Activated gamma-delta T cell treated with Interleukin-2 at 50 U/mL for 16 hours (primary cell): ENCODE measurements at places on chromosomes 11 and 22.

DNA sequence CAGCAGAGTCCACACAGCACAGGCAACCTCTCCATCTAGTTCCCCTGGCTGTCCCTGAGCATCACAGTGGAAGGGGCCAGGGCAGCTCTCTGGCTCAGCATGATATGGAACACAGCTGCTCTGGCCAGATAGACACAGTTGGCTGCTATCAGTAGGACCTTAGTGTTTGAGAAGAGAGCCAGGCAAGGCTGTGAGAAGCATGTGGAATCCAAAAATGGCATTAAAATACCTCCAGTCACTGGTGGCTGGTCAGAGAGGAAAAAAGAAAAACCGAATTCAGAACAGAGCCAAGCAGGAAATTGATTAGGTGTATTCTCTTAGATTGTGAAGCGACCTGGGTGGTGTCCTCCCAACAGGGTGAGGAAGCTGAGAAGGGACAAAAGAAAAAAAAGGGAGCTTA, 27.9 kb downstream of the SERPINH1 start:
- DNase-seq, result no peak

DNA sequence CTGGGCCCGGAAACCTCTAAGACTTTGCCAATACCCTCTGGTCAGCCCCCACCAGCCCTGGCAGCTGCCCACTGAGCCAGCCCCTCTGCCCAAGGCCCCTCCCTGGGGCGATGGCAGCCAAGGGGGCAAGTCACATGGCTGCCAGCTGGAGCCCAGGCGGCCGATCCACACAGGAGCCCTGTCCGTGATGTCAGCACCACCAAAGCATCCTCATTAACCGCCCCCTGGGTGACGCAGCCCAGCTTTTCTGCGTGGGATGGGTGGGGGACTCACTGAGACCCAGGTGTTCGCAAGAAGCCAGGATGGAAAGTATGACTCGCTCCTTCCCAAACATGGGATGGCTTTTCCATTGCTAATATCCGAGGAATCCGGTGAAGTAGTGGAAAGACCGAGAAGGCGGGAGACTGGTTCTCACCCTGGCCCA, 46.6 kb upstream of the WNT7B start:
- no peak for DNase-seq

GRCh38 chr11:113243696-113244095, 70.7 kb upstream of the TTC12 start:
- DNase-seq, result no peak

DNA sequence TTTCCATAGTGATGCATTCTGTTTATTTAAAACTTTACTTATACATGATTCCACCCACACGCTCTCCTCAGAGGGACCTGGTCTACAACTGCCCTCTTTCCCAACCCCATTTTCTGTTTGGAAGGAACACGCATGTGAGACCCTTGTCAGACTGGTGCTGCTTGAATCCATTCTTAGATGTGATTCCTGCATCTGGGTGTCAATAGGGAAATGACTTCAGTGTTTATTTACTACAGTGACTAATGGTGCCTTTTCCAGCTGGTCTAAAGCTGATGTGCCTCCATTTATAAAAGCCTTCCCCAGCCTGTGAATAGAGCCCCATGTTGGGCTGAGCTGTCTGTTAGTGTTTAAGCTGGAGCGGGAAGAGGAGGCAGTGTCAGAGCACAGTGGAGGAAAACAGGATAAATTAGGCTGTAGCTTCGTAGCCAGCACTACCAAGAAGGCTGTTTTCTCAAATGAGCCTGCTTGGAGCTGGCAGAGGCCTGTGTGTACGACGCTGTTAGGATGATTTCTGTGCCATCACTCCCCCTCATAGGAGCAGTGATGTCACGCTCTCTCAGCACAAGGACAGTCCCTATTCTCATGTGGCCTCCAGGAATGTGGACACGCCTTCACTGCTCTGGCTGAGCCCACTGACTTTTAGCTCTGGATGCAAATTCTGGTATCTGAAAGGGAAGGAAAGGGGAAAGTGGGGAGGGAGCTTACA, 18.9 kb upstream of the C11orf96 start:
- no peak for DNase-seq

DNA sequence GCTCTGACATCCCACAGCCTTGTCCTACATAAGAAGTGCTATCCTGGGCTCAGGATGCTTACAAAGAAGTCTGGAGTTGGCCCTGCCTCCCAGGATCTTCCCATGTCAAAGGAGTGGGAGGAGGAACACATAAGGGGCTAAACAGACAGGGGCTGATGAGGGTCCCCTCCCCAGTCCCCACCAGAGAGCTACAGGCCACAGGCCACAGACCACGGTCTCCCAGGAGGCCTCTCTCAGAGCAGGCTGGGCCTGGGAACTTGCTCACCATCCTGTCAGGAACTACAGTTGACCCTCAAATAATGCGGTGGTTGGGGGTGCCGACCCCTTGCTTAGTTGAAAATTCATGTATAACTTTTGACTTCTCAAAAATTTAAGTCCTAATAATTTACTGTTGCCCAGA, 315.5 kb downstream of the NTM start:
- no peak for DNase-seq

DNA sequence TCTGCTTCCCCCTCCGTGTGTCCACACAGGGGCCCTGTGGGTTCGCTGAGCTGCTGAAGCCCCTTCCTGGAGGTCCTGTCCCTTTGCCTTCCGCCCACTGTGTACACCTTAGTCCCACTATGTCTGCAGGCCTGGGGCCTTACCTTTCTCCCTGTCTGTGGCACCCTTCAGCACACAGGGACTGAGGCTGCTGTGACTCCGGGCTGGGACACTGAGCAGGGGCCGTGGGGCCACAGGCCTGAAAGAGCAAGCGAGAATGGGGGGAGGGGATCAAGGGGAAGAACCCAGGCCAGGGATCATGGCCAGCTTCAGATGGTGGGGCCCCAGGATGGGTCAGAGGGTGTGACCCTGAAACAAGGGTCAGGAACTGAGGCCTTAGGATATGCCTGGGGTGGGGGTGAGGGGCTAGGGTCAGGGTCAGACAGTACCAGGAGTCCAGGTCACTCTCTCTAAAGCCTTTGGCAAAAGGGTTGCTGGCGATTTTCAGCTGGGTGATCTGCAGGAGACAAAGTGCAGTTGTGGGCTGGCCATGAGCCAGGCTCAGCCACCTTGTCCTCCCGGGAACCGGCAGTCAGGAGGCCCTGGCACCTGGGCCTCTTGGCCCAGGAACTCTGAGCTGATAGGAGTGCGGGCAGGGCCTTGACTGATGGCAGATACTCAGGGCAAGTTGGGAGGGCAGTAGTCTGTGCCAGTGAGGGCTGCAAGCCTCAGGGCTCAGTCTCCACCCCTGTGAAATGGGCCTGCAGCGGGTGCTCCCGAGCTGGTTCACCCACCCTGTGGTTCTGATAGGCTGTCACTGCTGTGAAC, 2.6 kb upstream of the NUDT8 start:
- DNase-seq, result no peak

GRCh38 chr11:67612751-67613150, 6.0 kb downstream of the NDUFV1 start:
- DNase-seq, result no peak

DNA sequence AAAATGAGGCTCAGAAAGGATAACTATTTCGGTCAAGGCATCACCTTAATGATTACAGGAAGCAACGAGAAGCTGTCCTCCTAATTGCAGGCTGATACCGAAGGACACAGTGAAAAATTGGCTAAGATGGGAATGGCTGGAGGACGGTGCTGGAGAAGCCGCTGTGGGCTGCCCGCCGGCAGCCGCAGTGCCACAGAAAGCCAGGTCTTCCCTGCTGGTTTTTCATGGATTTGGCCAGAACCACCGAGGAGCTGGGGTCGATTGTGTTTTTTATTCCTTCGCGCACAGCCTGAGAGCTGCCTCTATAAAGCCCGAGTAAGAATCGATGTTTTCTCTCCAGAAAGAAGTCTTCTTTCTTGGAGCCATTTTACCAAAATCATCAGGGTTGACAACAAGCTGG, 1484.2 kb downstream of the BRD1 start:
- DNase-seq, result no peak

- no peak for DNase-seq
Measured at GRCh38 chr11:12188548-12189317, 78.3 kb downstream of the MICAL2 start.

GRCh38 chr11:64173616-64174355, 7.9 kb upstream of the MACROD1 start:
- no peak for DNase-seq

GRCh38 chr22:44213489-44214043, 32.8 kb downstream of the PARVG start:
- DNase-seq, result no peak

- DNase-seq, result no peak
Measured at GRCh38 chr11:47415949-47416472, 7.6 kb downstream of the SLC39A13 start.

DNA sequence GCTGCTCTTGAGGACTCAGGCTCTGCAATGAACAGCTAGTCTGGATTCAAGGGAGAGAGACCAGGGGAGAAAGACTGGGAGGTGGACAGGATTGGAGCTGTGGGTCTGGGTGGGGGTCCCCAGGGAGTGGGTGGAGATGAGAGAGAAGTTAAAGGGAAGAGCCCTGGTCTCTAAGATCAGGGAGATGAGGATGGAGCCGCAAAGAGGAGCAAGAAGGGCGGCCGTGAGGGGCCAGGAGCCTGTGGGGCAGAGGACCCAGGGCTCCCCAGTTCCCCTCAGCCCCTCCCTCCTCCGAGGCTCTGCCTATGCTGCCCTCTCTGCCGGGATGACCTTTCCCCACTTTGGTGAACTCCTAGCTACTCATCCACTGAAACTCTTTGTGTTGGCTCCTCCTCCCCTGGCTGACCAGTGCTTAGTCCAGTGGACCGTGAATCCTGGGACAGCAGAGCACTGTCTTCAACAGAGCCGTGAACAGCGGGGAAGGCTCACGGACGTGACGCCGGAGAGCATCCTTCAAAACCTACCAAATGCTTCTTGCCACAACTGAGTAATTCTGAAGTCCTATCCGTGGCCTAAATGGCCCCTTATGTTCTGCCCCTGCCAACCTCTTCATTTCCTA, 16.4 kb upstream of the RFPL3 start:
- no peak for DNase-seq
